H7 (cell line): ENCODE measurements at places on chromosomes 5 and 9.
A peak's percentile ranks its signal among the peaks of the same experiment; 100 is the strongest.

DNA sequence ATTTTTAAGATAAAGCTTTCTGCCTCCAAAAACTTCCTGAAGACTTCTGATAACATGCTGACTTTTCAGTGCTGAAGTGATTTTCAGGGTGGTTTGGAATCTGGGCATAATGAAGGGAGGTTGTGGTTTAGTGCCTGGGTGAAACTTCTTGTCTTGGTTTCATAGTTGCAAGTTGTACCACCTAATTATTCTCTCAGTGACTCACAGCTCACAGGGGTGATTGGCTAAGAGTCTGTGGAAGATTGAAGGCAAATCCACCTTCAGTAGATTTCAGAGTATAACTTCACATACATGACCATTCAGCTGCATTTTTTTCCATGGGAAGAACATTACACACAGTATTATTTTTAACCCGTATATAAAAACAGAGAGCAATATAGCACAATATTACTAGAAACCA, 199.9 kb downstream of the PTTG1 start:
- no peak for DNase-seq

DNA sequence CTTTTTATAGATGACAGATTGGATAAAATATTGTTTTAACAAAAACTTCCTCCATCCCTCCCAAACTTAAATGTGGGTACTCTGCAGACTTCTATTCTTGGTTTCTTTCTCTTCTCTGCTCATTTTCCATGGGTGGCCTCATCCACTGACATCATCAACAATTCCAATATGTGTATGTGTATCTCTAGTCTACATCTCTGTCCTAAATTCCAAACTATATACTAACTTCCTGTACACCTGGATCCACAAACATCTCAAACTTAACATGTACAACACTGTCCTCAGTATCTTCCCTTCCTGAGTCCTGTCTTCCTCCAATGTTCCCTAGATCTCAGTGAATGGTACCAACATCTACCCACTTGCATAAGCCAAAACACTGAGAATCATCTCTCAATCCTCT, 28.5 kb upstream of the CDK5RAP2 start:
- DNase-seq, result no peak

DNA sequence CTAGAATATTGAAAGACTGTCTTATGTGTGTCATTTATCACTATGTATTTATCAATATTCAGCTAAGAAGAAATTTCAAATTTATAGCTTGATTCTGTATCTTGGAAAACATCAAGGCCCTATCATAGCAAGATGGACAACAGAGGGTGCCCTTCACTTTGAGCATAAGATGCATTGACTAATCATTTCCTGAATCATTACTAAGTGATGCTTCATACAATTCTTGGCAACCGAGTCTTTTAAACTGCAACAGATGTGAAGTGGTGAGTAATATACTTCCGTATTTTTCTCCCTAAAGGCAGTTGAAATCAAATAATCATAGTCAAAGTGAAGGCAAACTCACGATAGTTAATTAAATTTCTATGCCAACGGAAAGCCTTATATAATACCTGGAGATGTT, 318.6 kb upstream of the RGMB start:
- no peak for DNase-seq

DNA sequence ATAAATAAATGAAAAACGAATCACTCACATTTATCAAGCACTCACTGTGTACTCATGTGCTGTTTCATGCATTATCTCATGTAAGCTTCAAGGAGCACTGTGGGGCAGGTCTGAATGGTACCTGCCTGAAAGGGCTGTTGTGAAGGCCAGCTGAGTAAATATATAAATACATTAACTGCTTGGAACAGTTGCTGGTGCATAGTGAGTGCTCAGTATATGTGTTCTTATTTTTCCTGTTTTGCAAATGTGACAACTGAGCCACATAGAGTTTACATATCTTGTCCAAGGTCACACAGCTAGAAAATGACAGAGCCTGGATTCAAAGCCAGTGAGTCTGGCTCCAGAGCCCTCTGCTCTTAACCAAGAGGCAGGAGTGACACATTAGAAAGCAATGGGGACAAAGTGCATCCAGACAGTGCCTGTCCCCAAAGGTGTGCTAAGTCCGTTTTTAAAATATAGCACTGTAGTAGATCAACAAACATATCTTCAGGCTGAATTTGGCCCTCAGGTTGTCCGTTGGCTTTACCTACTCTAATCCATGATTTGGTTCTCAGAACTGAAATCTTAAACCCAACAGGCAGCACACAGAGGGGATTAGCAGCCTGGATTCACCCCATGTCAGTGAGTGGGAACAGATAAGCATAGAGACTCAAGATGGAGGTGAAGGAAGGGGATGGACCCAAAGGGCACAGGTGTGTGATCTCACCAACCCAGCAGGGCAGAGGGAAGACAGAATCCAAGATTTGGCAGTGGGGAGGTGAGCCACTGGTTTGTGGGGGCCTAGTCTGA, 70.8 kb downstream of the WWC1 start:
- DNase-seq, result no peak

DNA sequence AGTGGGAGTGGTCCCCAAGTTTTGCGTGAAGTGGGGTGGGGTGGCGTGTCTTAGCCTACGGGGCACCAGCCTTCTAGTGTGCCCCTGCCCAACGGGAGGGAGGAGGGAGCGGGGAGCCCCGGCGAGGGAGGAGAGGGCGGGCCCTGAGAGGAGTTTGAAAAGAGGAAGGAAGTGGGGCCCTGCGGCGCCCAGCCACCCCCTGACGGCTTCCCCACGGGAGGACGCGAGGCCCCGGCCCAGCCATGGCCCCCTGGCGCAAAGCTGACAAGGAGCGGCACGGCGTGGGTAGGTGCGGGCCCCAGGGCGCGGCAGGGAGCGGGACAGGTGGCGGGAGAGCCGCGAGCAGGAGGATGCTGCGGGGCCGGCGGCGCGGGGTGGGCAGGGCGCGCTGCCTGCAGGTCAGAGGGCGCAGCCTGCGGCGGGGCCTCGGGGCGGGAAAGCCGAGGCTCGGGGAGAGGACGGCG, at the start of gene DOCK2:
Gene DOCK2, plus strand, starts transcription at position 191 of the 464 bp plus-strand sequence. Its CDS starts 52 bp downstream, at position 243.
- peak; percentile 80 for DNase-seq

GRCh38 chr9:86351880-86352279, 2.3 kb downstream of the TUT7 start:
- no peak for DNase-seq

GRCh38 chr5:143033535-143034250, 263.5 kb downstream of the ARHGAP26 start:
- DNase-seq, result no peak

DNA sequence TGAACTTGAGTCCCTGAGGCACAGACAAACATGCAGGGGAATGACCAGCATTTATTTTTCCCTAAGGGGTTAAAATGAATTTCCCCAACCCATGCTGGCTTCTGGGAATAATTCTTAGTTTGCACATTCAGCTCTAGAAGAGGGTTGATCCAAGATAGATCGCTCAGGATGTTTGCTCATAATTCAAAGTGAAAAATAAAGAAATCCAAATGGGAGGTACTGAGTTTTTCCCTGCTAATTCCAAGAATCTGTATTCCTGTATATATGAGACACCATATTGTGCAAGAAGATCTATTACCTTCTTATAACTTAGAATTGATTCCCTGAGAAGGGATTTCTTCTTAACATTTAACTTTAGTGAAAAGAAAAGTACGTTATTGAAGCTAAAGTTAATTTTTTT, 96.2 kb downstream of the VCAN start:
- DNase-seq, result no peak

DNA sequence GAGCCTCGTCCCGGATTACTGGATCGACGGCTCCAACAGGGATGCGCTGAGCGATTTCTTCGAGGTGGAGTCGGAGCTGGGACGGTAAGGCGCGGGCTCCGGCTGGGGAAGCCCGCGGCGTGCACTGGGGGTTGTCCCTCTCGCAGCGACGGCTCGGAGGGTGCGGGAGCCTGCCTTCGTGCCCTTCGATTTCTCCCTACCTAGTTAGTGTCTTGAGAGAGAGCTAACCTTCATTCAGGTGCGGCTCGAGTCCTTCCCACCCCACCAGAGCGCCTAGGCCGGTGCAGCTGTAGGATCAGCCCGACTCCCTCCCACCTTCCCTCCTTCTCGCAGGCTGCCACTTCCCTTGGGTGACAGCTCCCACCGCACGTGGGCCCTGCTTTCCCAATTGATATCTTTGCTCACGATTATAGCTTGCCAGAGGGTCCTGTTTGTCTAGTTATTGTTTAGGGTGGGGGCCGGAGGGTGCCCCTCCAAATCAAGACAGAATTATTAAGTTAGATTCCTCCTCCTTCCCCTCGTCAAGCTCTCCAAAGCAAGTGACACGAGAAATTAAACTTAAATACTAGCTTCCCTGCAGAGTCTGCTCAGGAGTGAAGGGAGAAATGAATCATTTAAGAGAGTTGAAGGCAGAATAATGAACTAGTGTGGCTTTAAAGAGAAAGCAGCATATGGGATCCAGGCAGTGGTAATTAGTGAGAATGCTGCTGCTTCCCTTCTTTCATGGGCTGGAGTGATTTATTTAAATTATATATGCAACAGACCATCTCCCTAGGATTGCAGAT, 569 bp downstream of the CAMK4 start:
- DNase-seq, result no peak

GRCh38 chr5:11040345-11040744, 279.3 kb upstream of the DAP start:
- DNase-seq, result no peak

DNA sequence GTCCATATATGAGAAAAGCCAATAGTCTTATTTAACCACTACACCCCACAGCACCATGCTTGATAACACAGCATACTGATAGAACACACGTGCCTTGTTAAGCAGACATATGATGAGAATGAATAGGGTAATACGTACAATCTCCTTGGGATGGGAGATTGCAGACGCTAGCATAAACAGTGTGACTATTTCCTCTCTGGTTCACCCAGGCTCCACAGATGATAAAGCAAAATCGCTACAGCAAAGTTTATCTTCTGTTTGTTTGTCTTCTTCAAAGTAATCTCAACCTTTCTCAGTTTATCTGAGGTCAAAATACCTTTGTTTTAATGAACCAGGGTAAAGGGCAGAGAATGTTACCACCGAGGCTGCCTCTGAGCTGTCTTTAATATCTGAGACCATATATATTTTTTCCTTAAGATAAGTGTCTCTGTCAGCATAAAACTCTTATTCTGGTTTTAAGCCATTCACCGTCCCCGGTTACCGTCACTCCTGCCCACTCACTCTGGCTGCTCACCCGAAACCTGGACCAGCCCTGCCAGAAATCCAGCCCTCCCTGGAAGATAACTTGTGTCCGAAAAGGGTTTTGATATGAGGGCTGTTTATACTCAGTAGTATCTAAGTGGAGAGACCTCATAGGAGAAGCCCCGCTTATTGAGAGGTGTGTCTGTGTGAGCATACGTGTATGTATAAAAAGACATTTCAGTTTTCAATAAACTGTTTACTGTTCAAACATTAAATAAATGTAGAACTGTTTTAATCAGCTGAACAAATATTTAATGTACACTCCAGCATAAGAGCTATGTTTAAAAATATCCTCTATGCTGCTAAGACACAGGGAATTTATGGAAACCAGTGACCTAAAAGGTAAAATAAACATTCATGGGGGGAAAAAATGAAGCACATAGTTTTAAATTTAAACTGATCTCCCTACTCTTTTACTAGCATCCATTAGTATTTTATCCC, 465.4 kb downstream of the RASEF start:
- no peak for DNase-seq

DNA sequence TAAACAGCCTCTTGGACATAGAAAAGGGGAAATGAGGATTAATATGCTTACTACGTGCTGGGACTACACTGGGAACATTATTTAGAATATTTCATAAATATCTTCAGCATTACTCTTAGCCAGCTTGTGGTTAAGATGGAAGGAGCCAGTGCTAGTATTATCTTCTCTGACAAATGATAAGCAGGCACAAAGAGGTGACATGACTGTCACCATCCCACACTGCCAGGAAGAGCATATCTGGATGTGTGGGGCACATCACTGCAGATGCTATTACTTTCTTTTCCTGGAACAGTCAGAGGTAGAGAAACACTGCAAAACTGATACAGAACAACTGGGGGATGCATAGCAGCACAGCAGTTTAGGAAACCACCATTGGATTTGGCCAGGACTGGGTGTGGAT, 281.0 kb upstream of the TNC start:
- DNase-seq, result no peak

DNA sequence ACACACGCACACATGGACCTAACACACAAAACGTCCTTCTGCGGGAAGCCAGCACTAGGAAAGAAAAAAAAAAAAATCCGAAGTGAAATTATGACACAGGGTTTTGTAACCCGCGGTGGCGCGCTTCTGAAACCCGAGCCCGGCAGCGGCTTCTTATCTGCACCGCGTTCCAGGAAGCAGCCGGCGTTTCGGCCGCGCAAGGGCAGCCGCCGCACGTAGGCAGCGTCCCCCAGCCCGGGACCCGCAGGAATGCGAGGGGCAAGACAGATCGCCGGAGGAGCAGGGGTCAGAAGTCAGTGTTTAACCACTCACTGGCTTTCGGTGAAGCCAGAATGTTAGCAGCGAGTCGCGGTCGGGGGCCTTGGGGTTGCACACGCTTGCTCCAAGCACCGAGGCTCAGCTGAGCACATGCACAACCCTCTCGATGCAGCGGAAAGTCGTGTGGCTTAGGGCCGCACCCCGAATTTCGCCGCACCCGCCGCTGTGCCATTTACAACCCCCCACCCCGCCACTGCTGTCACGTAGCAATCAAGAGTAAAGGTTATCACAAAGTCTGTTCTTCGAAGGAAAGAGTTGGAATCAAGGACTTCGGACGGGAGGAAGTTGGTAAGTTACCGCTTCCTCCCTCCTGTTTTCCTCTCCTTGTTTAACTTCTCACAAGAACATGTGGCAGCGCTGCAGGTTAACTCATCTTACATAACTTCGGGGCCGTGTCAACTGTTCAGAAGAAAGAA, 167.9 kb downstream of the AUH start:
- DNase-seq, result peak; percentile 88

DNA sequence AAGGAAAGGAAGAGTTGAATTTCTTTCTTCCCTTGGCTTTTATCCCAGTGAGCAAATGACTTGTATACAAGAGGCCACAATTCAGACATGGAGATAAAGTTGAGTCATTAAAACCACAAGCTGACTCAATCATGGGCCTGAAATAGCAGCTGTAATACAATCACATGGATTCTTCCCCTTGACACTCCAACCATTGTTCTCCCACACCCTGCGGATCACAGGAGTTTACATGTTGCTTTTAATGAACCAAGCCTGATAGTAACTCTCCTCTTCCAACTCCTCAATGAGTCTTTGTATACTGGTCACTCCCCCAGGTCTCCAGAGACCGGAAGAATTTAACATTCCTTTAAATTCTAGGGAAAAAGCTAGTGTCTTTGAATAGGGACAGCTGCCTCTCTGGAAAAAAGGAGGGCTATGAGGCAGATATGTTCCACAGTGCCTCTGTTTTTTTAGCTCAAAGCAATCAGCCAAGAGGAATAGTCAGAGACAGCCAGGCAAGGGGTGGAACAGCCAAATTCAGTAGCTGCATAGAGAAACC, 32.4 kb downstream of the PCDHGC5 start:
- DNase-seq, result no peak
